ENCODE measurements at places on chromosomes 3 and 15.

DNA sequence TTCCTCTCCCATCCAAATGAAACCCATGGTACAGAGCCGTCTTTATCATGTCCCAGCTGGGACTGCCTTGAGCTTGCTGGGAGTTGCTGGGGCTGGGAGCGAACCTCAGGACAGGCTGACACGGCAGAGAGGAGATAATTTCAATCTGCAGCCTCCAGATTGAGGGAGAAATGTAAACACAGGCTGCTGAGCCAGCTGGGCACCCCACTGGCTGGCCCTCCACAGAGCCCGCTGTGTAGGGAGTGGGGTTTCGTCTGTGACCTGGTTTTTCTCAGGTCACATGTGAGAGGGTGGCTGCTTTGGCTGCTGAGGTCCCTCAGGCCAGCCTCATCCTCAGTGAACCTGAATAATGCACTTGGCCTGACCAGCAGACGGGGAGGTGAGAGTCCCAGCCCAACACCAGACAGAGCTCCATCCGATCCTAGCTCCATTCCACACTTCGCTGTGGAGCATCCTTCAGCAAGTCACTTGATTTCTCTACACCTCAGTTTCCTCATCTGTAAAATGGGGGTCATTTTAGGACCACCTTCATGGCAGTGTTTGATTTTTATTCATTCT, 121.6 kb upstream of the MRPS22 start:
- DNase-seq, result no peak

DNA sequence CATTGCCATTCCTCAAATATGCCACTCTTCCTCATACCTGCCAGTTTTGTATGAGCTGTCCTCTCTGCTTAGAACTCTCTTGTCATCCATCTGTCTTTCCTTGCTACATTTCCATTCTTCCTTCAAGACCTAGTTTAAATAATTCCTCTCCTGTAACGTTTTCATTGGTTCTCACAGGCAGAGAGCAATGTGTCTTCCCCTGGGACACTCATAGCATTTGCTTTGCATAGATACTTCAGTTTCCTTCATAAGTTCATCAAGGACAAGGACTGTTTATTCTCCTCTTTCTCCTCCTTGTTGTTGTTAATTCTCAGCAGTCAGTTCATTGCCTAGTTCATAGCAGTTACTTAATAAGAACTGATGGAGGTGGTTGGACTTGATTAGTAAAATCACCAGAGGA, 10.5 kb downstream of the NR2C2 start:
- no peak for DNase-seq

DNA sequence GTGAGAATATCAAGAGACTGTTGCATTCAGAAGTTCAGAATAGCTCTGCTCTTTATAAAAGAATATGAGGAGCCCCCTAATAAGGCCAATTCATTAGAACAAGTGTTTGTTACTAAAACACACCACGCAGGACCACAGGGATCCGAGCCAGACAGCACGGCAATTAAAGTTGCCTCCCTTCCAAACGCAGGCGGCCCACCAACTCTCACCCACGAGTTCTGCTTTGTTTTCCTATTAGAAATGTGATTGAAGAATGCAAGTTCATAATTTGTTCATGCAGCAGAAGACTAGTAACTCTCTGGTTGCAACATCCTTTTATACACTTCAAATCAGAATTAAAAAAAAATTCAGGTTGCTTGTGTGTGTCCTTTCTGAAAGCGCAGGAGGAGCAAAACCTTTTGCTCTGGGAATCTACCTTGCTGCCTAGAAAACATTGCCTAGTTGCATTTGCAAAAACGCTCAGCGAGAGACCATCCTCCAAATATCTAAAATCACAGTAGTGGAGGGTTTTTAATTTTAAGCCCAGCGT, 1044.1 kb upstream of the NR2F2 start:
- DNase-seq, result no peak

- DNase-seq, result no peak
Measured at GRCh38 chr3:117916839-117917238, 1117.8 kb downstream of the IGSF11 start.
